ENCODE measurements at places on chromosomes 2 and 18.
A peak's percentile ranks its signal among the peaks of the same experiment; 100 is the strongest.

DNA sequence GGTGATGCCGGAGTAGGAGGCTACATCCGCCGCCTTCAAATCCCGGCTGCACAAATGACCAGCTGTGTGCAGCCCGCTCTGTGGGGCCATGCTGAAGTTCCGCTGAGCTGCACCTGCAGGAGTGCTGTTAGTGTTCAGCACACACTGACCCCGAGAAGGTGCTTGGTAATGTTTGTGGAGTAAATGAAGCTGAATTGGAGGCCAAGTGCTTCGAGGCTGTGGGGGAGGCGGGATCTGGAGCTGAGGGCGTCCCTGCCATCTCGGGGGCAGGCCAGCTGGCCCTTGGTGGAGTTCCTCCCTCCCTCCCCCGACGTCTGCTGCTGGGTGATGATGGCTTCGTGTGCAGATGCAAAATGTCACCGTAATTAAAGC lies 23.2 kb downstream of the KCNF1 start:
- DNase-seq, result peak; percentile 7

GRCh38 chr2:145638675-145639074 lies 1118.8 kb upstream of the ZEB2 start:
- DNase-seq, result no peak

DNA sequence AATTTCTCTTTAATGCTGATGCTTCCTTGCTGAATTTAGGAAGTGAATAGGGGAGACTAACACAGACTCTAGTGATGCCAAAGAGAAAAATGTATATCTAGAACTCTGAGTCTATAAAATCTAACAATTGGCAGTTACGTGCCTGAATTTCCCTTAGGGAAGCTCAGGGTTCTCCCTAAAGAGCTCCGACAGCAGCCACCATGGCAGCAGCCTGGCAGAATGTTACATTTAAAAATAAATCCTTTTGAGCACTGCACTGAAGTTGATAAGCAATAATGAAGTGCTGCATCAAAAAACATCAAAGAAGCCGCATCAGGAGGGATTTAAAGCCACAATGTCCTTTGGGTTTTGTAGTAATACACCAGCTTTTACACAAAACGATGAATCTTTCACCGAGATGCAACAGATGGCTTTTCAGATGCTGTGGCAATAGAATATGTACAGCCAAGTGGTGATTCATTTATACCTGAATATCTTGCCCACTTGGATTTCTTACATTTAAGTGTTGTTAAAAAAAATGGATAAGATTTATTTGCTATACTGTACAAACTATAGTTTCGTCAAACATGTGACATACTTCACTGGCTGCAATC lies 291.2 kb upstream of the SESTD1 start:
- no peak for DNase-seq

GRCh38 chr2:207219676-207220501 lies 54.1 kb upstream of the KLF7 start:
- DNase-seq, result no peak

GRCh38 chr2:203122317-203122986 lies 107.8 kb downstream of the NBEAL1 start:
- DNase-seq, result no peak

GRCh38 chr2:943821-944220 lies 6.8 kb upstream of the SNTG2 start:
- no peak for DNase-seq

DNA sequence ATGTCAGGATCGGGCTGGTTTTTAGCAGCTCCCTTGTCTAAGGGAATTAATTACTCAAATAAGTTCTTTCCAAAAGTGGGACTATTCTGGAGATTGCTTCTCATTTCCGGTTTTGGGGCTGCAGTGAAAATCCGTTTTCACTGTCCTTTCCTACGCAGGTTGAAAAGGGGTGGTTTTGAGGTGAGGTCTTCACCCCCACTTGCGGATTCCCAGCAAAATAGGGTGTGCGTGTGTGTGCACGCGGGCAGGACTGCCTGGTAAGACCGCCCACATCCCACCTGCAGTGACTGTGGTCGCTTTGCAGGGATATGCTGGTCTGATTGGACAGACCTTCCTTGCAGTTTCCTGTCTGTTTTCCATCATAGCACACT lies 472 bp upstream of the PLEKHM3 start:
- no peak for DNase-seq

DNA sequence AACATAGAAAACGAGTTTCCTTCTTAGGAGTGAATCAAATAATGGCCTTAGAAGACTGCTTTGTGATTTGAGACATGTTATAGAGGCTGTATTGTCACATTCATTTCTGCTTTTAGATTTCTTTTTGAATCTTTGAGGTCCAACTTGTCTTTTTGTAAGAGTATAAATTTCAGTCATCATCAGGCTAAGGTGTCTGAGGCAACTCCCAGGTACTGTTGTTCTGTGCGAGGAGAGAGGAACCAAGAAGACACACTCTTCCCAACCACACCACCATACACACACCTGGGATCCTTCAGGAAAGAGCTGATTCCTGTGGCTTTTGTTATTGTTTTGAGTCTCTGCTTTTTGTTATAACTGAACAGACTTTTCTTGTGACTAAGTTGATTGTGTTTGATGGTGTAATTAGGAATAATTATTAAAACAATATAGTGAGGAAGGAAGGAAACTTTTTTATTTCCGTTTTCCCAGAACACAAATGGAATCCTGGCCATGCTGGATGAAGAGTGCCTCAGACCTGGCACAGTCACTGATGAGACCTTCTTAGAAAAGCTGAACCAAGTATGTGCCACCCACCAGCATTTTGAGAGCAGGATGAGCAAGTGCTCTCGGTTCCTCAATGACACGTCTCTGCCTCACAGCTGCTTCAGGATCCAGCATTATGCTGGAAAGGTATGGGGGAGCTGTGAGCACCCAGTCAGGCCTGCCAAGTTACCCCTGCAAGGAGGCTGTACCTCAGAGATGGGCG lies 140.4 kb downstream of the MYO1B start:
- no peak for DNase-seq

DNA sequence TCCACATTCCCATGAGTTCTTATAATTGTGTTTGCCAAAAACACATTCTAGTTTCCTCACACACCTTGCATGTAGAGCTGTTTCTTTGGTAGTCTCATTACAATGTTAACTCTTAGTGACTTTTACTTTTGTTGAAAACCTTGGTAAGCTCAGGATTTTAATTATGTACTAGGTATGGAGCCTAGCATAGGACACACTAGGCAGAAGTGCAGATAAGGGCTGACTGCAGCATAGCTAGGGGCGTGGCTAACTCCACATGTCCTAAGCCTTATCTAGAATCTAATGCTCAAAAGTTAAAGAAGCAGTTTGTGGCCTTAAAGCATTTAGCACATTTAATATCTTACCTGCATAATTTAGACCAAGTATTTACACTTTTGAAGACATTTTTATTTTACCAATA lies 153.7 kb upstream of the FBXO11 start:
- DNase-seq, result no peak

DNA sequence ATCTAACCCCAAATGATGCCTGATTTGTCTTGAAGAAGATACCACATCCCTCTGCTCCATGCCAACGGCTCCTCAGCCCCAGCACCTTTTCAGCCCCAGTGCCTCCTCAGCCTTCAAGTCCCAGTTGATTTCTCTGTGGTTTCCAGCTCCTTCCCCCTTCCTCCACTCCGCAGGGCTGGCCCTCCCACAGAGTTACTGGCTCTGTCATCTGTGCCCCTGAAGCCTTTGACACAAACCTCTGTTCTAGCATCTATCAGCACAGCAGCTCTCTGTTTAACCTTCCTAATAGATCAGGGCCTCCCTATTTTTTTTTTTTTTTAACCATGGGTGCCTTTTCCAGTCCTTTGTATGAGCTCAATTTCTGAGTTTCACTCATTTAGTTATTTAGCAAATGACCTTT lies 201.3 kb upstream of the CXCR4 start:
- DNase-seq, result no peak

DNA sequence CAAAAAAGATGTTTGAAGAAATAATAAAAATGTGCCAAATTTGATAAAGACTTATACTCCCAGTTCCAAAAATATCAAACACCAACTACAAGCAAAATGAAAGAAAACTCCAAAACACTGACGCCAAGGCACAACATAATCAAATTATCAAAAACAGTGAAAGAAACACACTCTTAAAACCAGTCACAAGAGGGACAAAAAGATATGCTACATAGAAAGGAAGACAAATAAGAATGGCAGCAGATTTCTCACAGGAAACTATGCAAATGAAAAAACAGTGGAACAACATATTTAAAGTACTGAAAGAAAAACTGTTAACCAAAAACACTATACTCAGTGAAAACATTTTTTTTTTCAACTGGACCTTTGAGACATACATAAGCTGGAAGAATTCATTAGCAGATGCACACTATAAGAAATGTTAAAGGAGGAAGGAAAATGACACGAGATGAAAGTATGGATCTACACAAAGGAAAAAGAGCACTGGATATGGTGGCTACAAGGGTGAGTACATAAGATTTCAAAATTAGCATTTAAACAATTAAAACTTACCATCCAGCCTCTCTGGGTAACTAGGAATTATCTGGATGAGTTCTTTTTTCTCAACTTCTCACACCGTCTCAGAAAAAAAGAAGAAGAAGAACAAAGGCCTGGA lies 94.0 kb upstream of the ACVR1C start:
- DNase-seq, result peak; percentile 7

DNA sequence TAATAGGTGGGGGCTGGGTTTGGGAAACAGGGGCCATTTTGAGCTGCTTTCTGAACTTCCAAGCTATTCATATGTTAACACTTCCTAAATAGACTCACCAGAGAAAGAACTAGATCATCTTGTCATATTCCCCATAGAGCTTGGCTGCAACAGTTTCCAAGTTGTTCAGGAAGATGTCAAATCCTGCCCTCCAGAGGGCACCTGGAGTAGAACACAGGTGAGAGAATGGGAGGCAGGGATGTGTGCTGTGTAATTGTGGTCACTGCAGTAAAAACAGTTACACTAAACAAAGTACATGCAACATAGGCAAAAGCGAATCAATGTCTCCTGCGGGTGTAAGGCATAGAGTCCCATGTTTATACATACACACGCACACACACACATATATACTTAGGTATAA lies 34.5 kb upstream of the LRRC30 start:
- no peak for DNase-seq

DNA sequence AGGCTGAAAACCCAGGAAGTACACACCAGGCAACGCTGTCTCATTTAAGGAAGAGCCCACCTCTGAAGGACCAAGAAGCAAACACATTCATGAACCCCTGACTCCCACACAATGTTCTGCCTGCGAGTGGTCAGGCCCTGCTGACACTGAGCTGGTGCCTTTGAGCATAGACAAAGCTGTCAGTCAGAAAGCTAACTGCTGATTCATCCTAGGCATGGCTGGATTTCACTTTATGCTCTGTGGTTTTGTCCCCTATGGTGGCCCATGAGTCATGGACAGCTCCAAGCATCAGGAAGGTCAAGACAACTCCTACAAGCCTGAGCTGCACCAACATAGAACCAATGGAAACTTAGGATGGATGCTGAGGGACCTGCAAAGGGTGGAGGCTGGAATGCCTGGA lies 78.9 kb downstream of the UXS1 start:
- DNase-seq, result no peak
